ENCODE measurements at places on chromosomes 3 and 15.
A peak's percentile ranks its signal among the peaks of the same experiment; 100 is the strongest.

- no peak for DNase-seq
These were observed 116.7 kb downstream of the MCTP2 start for GRCh38 chr15:94348084-94348483.

GRCh38 chr3:133742351-133743091, 3.7 kb upstream of the TF start:
- DNase-seq, result peak; percentile 4

DNA sequence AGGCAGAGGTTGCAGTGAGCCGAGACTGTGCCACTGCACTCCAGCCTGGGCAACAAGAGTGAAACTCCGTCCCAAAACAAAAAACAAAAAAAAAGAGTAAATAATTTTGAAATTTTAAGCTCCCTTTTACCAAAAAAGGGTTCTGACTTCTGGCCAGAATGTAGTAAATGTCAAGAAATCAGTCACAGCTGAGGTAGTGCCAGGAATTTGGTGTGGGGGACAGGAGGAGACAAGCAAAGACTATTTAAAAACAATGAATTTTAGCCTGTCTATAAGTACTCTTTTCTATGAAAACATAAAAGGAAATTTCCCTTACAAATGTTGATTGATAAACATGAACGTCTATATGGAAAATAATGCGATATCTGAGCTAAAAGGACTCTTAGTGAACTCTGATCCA, 363.7 kb downstream of the FHIT start:
- DNase-seq, result no peak

DNA sequence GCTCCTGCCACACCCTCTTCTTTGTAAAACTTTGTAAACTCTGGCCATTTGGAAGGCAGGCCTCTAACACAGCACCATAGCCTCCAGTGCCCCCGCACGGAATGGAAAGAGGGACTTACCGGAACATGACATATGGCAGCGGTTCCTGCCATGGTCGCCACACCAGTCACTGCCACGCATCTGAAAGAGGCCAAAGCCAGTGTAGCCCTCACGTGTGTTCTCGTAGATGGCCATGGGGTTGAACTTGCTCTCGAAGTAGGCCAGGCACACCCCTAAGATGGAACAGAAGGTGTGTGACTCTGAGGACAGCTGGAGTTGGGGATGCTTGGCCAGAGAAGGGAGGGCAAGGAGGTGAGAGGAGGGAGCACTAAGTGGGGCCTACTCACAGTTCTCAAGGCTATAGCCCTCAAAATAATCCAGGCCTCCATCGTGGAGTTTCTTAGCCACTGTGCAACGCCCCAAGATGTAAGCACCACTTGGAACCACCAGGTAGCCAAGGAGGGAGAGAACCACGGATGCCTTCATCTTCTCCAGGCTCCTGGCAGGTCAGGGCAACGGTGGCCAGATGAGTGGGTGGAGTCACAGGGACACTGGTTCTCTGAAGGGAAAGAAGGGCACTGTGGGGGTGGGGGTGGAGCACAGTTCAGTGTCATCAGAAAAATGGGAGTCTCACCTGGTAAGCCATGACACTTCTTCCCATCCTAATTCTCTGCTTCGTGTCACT, 3.5 kb downstream of the LYZL4 start:
- no peak for DNase-seq

DNA sequence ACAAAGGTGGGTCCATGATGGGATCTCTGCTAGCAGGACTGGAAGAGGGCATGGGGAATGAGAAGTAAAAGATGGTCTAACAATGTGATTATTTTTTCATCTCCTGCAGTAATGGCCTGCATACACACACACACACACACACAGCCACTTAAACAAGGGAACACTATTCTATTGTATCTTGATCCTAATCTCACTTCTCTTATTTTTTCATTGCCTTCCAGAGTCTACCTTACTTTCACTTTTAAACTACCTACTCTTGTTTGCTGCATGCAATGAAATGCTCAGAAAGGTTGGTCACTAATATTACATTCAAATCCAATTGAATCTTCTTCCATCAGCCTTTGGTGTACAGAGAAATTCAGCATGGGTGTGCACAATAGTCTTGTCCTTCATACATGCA, 853.8 kb downstream of the IGSF11 start:
- no peak for DNase-seq

DNA sequence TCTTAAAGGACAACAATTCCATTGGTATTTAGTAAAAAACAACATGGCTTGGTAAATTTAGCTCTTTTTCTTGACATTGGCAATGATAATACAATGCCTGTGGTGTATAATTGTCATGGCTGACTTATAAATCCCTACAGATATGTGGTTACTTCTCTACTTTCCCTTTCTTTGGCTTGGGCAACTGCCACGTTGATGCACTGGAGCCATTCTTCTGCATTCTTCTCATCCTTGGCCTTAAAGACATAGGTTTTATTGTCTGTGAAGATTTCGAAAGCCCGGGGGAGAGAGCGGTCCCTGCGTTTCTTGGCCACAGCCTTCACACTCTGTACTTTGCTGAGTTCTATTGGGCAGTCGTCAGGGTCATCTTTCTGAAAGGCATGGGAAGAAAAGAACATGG, 101.1 kb upstream of the CCNL1 start:
- DNase-seq, result peak; percentile 74

DNA sequence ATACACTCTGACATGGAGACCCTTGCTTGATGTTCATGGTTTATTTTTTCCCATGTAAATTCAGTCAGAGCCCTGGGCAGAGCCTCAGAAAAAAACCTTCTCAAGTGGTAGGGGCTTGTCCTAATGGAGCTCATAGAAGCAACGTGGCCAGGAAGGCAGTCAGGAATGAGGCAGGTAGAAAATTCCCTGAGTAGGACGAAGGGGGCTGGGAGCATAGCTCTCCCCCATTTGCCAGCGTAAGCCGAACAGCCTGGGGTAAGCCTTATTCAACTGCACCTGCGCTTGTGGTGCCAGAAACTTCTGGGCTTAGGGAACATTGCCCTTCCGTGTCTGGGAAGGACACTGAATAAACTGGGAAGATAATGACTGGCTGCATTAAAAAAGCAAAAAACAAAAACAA, 238.5 kb upstream of the ROPN1 start:
- no peak for DNase-seq

DNA sequence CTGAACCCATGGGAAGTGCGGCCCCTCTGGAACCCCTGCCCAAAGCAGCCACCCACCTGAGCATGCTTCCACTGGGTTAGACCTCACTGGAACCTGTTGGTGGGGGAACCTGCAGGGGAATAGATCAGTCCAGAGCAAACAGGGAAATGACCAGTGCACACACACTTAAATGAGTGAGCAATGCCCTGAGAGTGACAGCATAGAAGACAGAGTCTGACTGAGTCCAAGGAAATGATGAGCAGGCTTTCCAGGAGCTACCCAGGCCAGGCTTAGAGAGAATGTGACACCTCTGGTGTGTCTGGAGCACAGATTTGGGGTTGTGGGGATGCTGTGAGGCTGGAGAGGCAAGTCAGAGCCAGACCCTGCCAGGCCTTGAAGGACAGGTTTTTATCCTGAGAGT, 28.5 kb downstream of the PLA1A start:
- DNase-seq, result no peak

GRCh38 chr3:117473981-117474538, 764.5 kb downstream of the TUSC7 start:
- DNase-seq, result no peak

DNA sequence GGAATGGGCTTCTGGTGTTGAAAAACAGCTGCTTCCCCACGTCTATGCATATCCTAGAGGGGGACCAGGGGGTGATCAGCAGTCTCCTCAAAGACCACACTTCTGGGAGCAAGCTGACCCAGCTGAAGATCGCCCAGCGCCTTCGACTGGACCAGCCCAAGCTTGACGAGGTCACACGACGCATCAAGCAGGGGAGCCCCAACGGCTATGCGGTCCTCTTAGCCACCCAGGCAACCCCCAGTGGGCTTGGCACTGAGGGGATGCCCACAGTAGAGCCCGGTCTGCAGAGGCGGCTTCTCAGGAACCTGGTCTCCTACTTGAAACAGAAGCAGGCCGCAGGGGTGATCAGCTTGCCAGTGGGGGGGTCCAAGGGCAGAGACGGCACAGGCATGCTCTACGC, 2.5 kb downstream of the RBM15B start:
- no peak for DNase-seq

- peak; percentile 81 for DNase-seq
These were observed 5.6 kb upstream of the FEM1B start for GRCh38 chr15:68271854-68272471.

- peak; percentile 42 for DNase-seq
These were observed 210.0 kb downstream of the MAGI1 start for GRCh38 chr3:65828706-65829105.

DNA sequence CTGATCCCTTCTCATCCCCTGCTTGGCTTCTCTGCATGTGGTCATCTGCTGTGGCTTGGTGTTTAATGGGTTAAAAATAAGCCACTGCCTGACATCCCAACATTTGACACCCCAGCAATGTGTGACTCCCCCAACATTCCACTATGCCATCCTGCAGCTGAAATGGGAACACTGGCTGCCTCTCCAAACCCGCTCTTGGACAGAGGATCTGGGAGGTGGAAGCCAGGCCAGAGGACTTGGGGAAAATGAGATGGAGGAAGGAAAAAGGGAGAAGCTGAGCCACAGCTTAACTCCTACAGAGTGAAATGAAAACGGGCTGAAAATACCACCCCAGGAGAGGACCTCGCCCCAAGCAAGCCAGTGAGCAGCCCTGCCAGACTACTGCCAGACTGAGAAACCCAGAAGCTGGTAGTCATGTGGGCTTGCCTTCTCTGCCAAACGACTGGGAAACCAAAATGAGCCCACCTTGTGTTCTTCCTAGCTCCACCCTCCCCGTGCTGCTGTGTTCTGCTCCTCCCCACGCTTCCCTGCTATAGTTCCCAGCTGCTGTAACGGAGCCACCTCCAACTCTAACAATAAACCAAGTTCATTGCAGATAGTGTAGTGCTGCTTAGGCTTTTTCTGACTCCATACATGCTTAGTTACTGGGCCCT, 13.7 kb downstream of the MAP1A start:
- no peak for DNase-seq

- no peak for DNase-seq
These were observed 22.3 kb downstream of the EHD4 start for GRCh38 chr15:41950127-41950483.

DNA sequence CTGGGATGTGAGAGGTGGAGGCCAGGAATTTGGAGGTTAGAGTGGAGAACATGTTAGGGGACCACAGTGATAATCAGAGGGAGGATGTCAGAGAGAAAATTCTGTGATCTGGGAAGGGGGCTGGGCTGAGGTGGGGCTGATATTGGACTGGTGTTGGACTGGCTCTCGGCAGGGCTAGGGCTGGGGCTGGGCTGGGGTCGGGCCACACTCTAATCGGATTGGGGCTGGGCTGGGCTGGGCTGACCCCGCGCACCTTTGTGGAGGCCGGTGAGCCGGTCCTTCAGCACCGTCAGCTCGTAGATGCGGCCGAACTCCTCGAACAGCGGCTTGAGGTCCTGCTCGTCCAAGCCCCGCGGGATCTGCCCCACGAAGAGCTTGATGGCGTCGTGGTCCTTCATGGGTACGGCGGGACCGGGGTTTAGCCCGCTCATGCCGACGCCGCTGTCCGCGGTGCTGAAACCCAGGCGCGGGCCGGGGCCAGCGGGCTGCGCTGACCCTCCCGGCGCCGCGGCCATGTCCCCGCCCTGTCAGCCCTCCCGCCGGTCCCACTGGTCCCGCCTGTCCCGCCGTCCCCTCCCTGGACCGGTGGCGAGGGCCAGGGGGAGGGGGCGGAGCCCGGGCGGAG, 485 bp downstream of the CELF6 start:
- DNase-seq, result peak; percentile 41

- peak; percentile 74 for DNase-seq
These were observed 39.6 kb upstream of the FAM98B start for GRCh38 chr15:38414357-38414756.

GRCh38 chr3:59658274-59658673, 608.4 kb upstream of the CFAP20DC start:
- no peak for DNase-seq

- DNase-seq, result peak; percentile 94
These were observed 3.7 kb downstream of the EOGT start for GRCh38 chr3:69009559-69010410.

- DNase-seq, result no peak
These were observed 43.4 kb downstream of the HCN4 start for GRCh38 chr15:73325191-73325861.

- DNase-seq, result peak; percentile 63
These were observed at the start of gene NR2C2 for GRCh38 chr3:14947100-14947885. Gene NR2C2 (plus strand): TSS chr3:14947583. CDS start chr3:15003915, 56,332 bp downstream.

- no peak for DNase-seq
These were observed 801 bp downstream of the ARHGAP31 start for GRCh38 chr3:119294696-119295671.

DNA sequence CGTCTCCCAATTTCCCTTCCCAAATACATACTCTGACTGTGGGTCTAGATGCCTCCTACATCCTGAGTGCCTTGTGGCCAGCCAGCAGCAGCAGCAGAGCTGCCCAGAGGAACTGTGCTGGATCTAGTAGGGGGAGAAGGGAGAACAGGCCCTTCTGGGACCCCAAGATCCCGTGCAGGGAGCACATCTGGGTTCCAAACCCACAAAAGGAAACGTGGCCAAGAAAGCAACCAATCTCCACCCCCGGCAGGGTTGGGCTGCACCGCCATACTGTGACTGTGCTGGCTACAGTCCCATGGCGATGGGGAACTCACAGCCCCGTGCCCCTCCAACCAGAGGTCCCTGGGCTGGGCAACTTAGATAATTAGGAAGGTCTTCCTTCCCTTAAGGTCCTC, 86.3 kb downstream of the PPCDC start:
- DNase-seq, result no peak

- DNase-seq, result no peak
These were observed 103.6 kb downstream of the RSRC1 start for GRCh38 chr3:158213461-158213860.

DNA sequence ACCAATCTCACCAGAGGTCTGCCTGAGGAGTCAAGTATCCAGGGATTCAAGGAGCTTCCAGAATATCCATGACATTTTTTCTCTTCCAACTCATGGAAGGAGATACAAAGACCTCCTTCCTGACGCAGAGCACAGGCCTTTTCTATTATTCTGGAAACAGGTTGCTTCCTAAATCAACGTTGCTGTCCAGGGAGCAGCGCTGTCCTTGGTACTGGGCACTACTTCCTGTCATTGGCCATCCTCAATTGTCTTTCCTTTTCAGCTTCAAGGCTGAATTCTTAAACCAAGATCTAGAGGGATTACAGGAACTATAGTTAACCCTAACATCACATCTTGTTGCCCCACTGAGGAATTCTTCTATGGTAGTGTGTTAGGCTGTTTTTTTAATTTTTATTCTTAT, 50.4 kb upstream of the TBC1D21 start:
- peak; percentile 51 for DNase-seq

DNA sequence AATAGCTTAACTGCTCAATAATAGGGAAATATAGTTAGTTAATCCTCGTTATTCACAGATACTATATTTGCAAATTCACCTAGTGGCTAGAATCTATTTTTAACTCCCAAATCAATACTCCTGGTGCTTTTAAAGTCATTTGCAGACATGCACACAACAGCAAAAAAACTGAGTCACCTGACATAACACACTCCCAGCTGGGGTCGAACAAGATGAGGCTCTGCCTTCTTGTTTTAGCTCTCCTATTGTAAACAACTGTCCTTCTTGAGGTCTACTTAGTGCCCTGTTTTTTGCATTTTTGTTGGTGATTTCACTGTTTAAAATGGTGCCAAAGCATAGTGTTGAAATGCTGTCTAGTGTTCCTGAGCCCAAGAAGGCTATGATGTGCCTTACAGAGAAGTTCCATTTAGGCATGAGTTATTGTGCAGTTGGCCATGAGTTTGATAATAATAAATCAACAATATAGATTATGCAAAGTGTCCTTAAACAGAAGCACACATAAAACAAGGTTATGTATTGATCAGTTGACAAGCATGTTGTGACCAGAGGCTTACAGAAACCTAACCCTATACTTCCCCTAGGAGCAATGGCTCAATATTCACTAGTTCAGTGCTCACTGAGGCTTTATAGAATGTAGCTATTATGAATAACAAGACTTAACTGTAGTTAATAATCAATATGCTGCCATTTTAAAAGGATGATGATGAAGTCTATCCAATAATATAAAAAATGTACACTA, 18.6 kb downstream of the MAP3K13 start:
- no peak for DNase-seq

All from amniotic epithelial cell (primary cell).